Muscle of arm (tissue), 14 donors: ENCODE measurements at places on chromosomes 13 and 19. TPM values are rescaled to one million over a fixed set of nuclear protein-coding genes. Genes with fewer than 3 reads are reported as not detected.

Gene MAST3
- 5.0 TPM for polyA plus RNA-seq

Gene F10
- 24.5 TPM for polyA plus RNA-seq

DNA sequence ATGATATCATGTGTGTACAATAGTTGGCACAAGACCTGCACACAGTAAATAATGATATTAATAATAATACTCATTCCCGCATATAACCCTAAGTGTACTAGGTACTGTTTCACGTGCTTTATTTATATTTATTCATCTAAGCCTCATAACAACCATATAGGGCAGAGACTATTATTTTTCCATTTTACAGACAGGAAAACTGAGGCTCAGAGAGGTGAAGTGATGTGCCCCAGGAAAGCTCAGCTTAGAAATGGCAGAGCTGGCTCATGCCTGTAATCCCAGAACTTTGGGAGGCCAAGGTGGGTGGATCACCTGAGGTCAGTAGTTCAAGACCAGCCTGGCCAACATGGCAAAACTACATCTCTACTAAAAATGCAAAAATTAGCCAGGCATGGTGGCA, 13.6 kb downstream of the ACP7 start:
- DNase-seq, result no peak

- DNase-seq, result no peak
Measured at GRCh38 chr19:33275559-33275932, 26.8 kb downstream of the CEBPA start.

Gene B3GNT8
- 0.75 TPM for polyA plus RNA-seq

- no peak for DNase-seq
Measured at GRCh38 chr13:61648547-61648946, 232.9 kb upstream of the PCDH20 start.

Gene GPC6
- polyA plus RNA-seq, result 12.2 TPM

- DNase-seq, result no peak
Measured at GRCh38 chr19:46206176-46206575, 23.4 kb upstream of the IGFL1 start.

- no peak for DNase-seq
Measured at GRCh38 chr13:114122591-114123211, 9.7 kb downstream of the RASA3 start.

- DNase-seq, result no peak
Measured at GRCh38 chr13:67554286-67554685, 324.1 kb upstream of the PCDH9 start.

Gene FBN3
- 14.1 TPM for polyA plus RNA-seq

- no peak for DNase-seq
Measured at GRCh38 chr19:17385878-17386611, 8.0 kb downstream of the CCDC194 start.

GRCh38 chr19:29478578-29479565, 46.9 kb upstream of the VSTM2B start:
- no peak for DNase-seq

Gene KLK14
- polyA plus RNA-seq, result 0.80 TPM

DNA sequence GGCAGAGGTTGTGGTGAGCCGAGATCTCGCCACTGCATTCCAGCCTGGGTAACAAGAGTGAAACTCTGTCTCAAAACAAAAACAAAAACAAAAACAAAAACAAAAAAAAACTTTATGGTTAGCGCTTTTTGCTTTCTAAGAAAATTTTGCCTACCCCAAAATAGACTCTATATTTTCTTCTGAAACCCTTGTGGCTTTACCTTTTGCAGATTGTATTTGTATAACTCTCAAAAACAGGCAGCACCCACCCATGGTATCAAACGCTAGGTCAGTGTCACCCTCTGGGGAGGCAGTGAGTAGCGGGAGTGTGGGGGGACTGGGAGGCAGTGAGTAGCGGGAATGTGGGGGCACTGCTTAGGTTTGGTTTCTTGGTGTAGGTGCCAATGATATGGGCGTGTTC, 7.5 kb upstream of the SLC39A3 start:
- no peak for DNase-seq

DNA sequence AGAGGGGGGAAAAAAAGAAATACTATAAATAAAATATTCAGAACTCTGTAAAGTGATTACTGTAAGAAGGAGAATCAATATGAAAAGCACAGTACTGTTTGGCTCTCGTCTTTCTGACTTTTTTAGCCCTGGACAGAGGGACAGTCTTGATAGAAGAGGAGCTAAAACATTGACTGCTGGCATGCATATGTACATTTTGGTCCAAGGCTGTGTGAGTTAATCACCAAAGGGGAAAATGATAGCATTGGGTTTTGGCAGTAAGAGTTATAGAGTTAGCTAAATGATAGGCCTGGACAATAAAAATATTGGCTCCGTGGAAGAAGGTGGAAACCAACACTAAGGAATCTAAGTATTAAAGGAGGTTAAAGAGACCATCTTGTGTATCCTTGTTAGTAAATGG, 50.3 kb downstream of the RAP2A start:
- DNase-seq, result no peak

DNA sequence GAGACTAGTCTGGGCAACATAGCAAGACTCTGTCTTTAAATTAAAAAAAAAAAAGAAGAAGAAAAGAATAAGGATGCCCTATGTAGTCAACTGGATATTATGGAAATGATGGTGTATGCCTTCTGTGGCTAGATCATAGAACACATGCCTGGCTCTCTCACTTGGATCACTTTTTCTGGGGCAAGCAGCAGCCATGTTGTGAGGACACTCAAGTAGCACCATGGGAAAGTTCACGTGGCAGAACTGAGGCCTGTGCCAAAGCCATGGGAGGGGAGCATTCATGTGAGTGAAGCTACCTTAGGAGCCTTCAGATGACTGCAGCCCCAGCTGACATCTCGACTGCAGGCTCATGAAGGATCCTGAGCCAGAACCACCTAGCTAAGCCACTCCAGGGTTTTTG, 12.0 kb downstream of the PLAUR start:
- DNase-seq, result no peak

Gene PSG1
- polyA plus RNA-seq, result not detected

GRCh38 chr19:3691726-3692125, 8.5 kb downstream of the PIP5K1C start:
- DNase-seq, result no peak

DNA sequence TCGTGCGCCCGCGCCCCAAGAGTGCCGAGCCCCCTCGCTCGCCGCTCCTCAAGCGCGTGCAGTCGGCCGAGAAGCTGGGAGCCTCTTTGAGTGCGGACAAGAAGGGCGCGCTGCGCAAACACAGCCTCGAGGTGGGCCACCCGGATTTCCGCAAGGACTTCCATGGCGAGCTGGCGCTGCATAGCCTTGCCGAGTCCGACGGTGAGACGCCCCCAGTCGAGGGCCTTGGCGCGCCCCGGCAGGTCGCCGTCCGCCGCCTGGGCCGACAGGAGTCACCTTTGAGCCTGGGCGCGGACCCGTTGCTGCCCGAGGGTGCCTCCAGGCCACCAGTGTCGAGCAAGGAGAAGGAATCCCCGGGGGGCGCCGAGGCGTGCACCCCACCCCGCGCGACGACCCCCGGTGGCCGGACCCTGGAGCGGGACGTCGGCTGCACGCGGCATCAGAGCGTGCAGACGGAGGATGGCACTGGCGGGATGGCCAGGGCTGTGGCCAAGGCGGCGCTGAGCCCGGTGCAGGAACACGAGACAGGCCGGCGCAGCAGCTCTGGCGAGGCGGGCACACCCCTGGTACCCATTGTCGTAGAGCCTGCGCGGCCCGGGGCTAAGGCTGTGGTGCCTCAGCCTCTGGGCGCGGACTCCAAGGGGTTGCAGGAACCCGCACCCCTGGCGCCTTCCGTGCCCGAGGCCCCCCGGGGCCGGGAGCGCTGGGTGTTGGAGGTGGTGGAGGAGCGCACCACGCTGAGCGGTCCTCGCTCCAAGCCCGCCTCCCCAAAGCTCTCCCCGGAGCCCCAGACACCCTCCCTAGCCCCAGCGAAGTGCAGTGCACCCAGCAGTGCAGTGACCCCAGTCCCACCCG, 7.1 kb downstream of the DNASE2 start:
- no peak for DNase-seq

DNA sequence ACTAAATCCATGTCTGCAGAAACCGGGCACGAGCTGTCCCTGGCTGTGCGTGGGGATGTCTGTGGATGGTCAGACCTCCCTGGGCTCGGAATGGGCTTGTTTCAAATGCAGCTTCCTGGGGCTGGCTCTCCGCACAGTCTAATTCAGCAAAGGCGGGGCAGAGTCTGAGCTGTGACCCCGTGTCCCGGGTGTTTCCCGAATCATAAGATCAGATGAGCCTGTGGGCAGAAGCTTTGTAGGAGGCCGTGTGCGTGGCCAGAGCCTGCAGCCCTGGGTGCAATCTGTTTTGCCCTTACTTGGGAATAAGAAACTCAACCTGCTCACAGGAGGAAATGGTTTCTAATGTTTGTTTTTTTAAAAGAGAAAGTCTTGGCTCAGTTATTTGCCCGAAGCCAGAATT, 13.9 kb upstream of the GNA11 start:
- no peak for DNase-seq

DNA sequence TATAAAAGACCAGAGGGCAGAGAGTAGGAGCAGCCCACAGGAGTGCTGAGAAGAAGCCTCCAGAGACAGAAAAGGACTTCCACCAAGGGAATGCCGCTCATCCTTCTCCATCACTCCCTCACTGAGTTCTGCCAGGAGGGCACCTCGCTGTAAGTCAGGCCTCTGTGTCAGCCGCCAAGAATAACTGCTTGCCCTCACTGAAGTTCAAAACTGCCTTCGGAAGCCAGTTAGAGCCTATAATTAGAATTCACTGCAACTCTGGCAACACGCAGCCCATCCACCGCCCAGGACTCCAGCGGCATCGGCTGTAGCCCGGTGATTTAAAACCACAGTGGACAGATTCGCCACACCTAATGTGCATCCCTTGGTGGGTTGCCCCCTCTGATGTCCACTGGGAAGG, 281.8 kb upstream of the ZNF507 start:
- DNase-seq, result no peak

GRCh38 chr19:15589760-15590451, 25.1 kb upstream of the CYP4F8 start:
- DNase-seq, result no peak
